ENCODE measurements at places on chromosomes 16 and 17.

DNA sequence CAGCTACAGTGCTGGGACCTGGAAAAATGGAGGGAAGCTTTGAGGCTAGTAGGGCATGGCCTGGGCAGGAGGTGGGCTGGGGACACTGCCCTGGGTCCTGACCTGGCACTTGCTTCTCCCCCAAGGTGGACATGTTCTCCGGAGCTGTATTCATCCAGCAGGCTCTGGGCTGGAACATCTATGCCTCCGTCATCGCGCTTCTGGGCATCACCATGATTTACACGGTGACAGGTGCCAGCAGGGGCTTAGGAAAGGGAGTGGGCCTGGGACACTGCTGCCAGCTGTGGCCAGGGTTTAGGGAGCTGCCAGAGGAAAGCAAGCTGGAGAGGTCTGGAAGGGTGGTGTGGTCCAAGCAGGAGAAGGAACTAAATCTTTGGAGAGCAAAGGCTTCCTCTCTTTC is 3.1 kb downstream of the SLC5A2 start:
- no peak for DNase-seq

GRCh38 chr16:17379121-17379571 is 91.6 kb downstream of the XYLT1 start:
- DNase-seq = no peak

DNA sequence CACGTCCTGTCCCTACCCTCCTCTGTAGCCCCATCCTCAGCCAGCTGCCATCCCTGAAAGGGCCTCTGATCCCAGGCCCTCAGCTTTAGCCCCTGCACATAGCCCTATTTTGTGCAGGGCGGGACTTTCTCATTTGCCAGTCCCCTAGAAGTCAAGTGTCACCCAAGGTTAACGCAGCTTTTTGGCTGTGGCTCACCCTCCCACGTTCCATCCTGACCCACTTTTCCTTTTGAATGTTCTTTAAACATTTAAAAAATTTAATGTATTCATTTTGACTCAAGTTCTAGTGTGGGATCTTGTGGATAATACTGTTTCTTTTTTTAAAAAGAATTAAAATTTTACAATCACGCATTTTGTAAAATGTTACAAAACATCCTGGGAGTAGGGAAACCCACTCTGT is 62.2 kb upstream of the LGALS9 start:
- DNase-seq = no peak

GRCh38 chr16:67260426-67261063 is 11.8 kb downstream of the SLC9A5 start:
- no peak for DNase-seq

GRCh38 chr17:60006160-60006559 is 41.6 kb upstream of the RNFT1 start:
- DNase-seq = no peak

GRCh38 chr16:15950161-15950854 is 892 bp downstream of the ABCC1 start:
- peak; percentile 11 for DNase-seq

GRCh38 chr16:78884204-78884603 is 716.3 kb downstream of the MAF start:
- DNase-seq = no peak

DNA sequence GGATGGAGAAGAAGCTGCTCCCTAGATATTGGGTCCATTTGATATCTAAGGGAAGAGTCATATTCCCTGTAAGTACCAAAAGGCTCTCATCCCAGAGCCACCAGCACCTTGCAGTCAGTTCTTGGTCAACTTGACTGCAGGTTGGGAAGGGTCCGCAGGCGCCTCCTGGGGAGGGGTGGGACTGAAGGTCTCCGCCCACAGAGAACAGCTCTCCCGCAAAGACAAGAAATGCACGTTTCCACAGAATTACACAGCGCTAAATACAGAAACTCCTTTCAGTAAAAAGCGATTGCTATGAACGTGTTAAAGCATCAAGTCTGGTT is 864 bp upstream of the CTCF start:
- DNase-seq = no peak

DNA sequence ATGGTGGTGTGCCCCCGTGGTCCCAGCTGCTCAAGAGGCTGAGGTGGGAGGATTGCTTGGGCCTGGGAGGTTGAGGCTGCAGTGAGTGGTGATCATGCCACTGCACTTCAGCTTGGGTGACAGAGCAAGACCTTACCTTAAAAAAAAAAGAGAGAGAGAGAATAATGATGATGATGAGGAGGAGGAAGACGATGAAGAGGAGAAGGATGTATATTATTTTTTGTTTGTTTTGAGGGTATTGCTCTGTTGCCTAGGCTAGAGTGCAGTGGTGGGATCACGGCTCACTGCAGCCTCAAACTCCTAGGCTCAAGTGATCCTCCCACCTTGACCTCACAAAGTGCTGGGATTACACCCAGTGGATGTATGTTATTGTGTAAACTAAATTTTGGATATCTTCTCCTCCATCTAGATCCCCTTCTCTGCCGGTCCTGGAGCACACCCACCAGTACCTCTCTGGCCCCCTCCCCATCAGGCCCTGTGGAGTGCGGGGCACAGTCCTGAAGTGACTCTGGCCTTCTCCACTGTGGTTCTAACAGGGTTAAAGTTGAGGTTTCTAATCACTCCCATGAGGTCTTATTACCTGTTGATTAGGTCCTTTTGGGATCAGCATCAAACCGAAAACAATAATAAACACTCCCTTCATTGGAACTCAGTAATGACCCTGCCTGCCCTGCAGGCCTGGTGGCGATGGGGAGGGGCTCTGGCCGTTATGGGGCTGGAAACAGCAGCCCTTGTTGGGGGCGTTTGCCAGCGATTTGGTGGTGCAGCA is 60.5 kb upstream of the ZFHX3 start:
- DNase-seq = no peak
